ENCODE measurements at places on chromosomes 4 and X.

DNA sequence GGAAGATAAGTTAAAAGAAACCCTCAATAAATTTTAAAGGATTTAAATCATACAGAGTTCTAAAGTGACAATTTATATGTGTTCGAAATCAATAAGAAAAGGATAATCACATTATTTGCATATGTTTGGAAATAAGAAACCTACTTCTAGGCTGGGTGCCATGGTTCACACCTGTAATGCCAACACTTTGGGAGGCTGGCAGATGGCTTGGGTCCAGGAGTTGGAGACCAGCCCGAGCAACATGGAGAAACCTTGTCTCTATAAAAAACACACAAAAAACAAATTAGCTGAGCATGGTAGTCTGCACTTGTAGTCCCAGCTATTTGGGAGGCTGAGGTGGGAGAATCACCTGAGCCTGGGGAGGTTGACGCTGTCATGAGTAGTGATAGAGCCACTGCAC, 8.1 kb upstream of the SAP30 start:
- DNase-seq = no peak

GRCh38 chr4:19832411-19832810, 419.3 kb upstream of the SLIT2 start:
- DNase-seq = no peak

DNA sequence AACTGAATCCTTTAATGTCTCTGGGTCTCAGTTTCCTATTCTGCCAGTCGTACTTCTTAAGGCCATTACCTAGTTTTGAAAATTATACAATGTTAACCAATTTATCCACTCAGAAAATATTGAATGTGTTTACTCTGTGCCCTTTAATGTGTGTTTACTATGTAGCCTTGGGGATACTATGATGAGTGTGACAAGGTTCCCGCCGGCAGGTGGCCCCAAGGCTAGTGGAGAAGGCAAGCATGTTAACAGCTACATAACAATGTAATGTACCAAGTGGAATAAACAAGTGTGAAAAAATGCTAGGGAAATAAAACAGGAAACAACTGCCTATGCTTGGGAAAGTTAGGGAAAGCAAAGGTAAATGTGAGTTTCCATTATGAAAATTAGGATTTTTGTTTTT, 187.3 kb upstream of the MBNL3 start:
- DNase-seq = no peak

DNA sequence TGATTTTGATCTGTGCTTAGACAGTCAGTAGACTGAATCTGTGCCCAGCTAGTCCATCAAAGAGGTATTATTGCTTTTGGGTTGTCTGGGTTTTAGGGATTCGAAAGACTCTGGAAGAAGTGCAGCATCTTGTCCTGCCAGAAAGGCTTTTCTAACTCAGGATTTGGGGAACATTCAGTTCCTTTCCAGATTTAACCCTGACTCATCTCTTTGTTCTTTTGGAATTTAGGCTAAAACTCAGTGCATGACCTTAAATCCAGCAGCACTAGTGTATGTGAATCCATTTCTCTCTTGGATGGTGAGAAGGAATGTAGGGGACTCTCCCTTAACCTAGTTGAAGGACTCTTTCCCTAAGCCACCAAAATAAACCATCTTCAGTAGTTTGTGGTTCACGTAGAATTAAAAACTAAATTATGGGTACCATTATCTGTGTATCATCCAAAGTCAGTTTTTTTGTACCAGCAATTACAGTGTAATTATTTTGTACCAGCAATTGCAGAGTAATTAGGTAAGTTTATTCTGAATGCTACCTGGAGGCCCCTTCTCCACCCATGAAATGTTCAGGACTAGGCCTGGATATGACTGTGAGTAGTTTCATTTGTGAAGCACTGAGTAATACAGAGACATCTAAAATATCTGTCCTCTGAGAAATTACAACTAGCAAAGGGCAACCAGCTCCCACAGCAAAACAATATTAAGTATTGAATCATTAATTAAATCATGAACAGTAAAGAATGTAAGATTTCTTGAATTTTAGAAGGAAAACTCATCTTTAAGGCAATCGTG, 384.0 kb downstream of the TMA16 start:
- DNase-seq = no peak

- no peak for DNase-seq
Observed at GRCh38 chr4:6815029-6815836, 32.7 kb downstream of the KIAA0232 start.

GRCh38 chr4:160316036-160316435, 1213.2 kb downstream of the RAPGEF2 start:
- DNase-seq = no peak

DNA sequence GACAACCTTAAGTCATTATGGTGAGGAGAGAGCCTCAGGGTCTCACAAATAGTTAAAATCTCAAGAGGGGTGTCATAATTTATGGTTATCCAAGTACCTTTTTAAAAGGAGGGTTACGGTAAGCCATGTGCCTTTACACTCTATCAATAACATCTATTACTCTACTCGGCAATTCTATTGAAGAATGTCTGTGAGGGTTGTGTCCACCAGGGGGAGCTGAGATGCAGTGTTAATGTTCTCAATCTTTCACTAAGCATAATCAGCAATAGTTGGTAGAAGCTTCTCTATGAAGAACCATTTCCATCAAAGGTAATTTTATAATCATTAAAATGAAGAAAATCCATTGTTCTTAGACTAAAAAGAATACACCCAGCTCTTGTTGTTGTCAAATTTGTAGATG, 457.4 kb downstream of the CENPC start:
- DNase-seq = peak; percentile 16

GRCh38 chrX:20218836-20219505, 47.7 kb downstream of the RPS6KA3 start:
- DNase-seq = no peak

- no peak for DNase-seq
Observed at GRCh38 chrX:97447306-97447705, 563.6 kb downstream of the RPA4 start.

DNA sequence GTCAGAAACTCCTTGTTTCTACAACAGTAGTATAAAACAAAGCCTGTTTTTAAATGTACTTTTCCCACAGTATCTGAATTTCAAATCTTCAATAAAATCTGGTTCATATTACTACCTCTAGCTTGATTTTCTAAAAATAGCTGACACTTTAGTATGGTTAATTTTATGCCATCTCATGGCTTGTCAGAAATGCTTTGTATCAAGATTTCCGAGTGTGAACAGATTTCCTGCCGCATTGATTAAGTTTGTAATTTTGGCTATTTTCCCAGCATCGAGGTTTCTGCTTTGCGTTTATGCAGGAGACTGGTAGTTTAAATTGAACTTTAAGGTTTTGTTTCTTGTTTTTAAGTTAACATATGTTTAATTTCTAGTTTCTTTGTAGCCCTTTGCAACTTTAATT, 44.2 kb downstream of the CLCN3 start:
- no peak for DNase-seq

DNA sequence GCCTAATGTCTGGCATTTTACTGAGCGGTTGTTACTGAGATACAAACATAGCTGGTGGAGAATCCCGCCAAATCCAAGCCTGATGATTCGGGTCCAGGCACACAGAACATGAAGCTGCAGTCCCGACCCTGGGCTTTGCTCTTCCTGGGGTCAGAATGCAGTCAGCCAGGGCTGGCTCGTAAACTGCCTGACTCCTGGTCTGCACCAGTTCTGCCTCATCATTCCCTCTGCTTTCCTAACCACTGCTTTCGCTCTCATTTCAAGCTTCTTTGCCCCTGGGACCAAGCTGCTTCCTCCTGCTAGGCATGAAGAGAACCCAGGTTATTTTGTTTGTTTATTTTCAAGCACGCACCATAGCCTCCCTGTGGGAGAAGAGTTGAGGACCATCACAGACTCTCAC, 39.3 kb downstream of the GATB start:
- DNase-seq = no peak

GRCh38 chr4:25908491-25908901, 5.5 kb upstream of the SMIM20 start:
- DNase-seq = peak; percentile 16

DNA sequence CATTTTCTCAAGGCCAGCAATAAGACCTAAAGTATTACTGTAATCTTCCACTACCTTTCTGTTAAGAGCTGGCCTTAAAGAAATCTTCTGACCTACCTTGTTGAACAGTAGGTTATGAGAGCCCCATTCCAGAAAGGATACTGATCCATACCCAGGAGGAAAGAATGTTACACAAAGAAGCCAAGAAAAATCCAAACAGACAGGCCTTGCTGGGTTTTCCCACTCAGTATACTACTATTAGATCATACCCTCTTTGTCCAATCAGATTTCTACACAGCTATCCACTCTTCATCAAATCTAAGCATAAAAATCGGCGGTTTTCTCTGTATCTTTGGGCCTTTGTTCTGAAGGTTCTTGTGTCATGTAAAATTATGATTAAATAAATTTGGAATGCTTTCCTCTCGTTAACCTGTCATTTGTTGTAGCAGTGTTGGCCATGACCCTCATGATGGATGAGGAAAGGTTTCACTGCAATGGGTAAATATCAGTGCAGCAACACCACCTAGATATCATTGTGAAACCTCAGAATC, 292.3 kb downstream of the ANKRD50 start:
- DNase-seq = no peak

GRCh38 chr4:107862658-107863057, 37.9 kb downstream of the SGMS2 start:
- no peak for DNase-seq

- DNase-seq = no peak
Observed at GRCh38 chr4:21092531-21092930, 392.3 kb downstream of the PACRGL start.

GRCh38 chrX:118496763-118497079, 1.1 kb downstream of the DOCK11 start:
- DNase-seq = no peak

GRCh38 chr4:76850010-76850441, 47.9 kb downstream of the SOWAHB start:
- no peak for DNase-seq

DNA sequence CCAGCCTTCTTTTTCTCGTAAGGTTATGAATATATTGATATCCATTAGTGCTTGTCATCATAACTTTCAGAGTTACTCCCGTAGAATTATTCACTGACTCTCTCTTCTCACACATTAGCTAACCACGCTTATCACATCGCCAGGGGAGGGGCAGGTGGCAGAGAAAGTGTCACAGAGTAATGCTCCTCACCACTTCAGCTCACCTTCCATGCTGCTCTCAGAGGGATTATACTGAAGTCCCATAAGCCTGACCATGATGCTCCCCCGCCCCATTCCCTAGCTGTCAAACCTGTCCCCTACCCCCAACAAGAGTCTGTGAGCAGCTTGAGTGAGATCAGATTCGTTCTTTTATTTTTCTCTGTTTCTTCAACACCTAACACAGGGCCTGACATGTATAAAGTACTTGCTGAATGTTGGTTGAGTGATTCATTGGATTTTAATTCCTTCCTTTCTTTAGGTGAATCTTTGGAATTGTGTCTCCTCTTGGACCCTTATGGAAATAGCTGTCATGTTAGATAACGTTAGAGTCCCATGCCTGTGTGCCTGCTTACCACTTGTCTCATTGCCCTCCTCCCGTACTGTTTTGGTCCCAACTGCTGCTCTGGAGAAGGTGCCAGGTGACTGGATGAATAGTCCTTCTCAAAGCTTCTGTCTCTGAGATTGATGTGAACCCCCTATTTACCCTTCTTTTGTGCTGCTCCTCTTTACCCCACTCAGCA, 55.1 kb downstream of the RS1 start:
- DNase-seq = no peak

GRCh38 chrX:44082829-44083228, 109.6 kb upstream of the NDP start:
- no peak for DNase-seq

GRCh38 chr4:89509708-89510281, 202.2 kb upstream of the GPRIN3 start:
- no peak for DNase-seq

- no peak for DNase-seq
Observed at GRCh38 chr4:190019023-190019858, 7.8 kb downstream of the FRG2 start.

DNA sequence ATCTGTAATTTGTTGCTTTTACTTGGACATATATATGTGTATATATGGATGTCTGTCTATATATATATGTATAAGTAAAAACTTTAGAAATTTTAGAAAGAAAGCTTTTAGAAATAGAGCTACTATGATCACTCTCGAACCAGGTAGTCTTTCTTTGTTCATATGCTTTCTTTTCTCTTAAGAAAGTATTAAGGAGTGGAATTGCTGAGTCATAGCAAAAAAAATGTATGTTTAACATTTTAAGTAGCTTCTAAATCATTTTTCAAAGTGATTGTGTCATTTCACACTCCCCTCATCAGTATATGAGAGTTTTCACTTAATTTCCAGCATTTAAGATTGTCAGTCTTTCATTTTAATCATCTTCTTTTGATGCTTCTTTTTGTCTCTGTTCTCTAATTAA, 447.9 kb upstream of the TECRL start:
- DNase-seq = no peak

DNA sequence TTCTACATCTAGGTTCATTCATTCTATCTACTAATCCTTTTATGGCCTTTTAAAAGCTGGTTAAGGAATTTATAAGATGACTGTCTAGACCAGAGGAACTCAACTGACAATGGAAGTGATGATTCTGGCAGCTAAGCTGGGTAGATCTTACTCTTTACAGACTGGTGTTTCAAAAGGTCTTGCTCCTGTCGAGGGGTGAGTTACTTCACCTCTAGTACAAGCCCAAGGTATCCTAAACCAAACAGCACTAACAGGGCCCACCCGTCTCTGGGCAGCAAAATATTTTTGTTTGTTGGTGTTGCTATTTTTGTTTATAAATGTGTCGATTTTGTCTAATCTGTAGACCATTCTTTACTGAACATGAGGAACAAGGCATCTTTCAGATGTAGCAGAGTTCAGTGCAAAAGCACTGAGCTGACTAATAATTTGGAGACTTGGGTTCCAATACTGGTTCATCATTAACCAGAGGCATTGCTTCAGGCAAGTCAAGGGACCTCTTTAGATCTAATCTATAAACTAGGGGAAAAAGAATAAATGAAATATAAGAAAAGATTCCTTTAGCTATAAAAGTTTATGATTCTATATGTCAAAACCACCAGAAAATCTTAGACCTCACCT, 90.3 kb upstream of the FRG1 start:
- no peak for DNase-seq

DNA sequence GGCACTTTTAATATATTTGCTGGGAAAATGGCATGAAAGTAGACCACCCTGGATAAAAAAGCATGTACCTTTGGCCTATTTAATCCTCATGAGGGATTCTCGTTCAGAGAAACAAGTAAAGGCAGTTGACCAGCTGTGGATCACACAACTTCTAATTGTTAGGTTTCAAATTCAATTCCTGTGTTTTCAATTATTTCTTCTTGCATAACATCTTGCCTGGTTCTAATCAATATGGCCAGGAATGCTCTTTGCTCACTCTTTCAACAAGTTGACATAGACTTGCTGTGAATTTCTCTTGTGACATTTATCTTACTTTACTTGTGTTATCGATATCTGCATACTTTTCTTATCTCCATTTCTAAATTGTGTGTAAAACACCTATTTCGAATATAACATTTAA, 211.8 kb downstream of the SLC7A11 start:
- no peak for DNase-seq

- DNase-seq = no peak
Observed at GRCh38 chr4:129117705-129118104, 21.8 kb downstream of the C4orf33 start.
